Type B pancreatic cell (in vitro differentiated cells): ENCODE measurements at places on chromosomes 12 and 14. TPM values are rescaled to one million over a fixed set of nuclear protein-coding genes. Genes with fewer than 3 reads are reported as not detected.

GRCh38 chr14:55111122-55111708, 17.8 kb upstream of the LGALS3 start:
- no peak for DNase-seq

GRCh38 chr12:11862798-11863197, 207.9 kb upstream of the BCL2L14 start:
- DNase-seq, result no peak

DNA sequence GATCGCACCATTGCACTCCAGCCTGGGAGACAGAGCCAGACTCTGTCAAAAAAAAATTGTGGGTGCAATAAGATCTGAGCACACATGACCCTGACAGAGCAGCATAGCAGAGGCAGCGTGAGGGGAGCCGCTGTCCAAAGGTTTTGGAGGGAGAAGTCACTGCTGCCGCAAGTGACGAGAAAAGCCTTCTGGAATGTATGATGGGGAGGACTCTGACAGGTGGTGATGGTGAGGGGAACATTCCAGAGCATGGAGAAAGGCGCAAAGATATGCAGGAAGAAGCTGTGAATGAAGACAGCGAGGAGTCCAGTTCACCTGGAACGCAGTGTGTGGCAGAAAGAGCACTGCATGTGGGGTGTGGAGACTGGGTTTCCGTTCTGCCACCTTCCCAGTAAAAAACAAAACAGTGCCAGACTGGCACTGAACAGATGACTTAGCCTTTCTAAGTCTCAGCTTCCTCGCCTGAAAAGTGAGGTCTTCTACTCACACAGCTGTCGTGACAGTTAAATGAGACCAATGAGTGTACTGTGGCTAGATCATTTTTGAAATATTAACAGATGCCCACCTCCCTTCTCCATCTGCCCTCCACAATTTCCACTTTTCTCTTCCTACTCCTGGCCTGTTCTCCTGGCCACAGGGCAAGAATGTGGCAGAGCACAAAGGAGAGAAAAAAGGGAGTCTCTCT, 53.4 kb upstream of the PTHLH start:
- DNase-seq, result no peak

GRCh38 chr12:26126340-26127284, 1.8 kb upstream of the BHLHE41 start:
- peak; percentile 82 for DNase-seq

DNA sequence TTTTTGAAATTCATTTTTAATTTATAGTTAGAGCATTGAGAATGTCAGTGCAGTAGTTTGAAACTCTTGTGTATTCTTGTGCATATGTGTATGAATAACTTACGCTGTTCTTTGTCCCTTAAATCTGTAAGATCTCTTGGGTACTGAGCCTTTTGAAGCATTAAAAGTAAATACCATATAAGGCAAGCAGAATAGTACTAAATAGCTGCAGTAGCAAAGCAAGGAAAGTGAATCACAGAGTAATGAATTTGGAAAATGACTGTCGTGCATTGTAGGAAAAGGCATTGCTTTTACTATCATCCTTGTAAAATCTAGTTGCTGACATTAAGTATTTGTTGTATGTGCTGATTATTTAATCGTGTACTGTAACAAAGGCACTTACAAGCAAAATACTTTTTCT, 12.1 kb downstream of the CNOT2 start:
- DNase-seq, result no peak

GRCh38 chr12:63787306-63787705, 7.6 kb downstream of the RXYLT1 start:
- DNase-seq, result no peak

CCDC177 gene
- total RNA-seq, result 0.21 and 3.4 TPM in 2 replicates

GALNT16 gene
- total RNA-seq, result 2.9 and 12.4 TPM in 2 replicates

AMIGO2 gene
- total RNA-seq, result 4.8 and 9.3 TPM in 2 replicates

VWF gene
- 0.70 and 1.3 TPM in 2 replicates for total RNA-seq
